ENCODE measurements at places on chromosomes 6 and 20.

DNA sequence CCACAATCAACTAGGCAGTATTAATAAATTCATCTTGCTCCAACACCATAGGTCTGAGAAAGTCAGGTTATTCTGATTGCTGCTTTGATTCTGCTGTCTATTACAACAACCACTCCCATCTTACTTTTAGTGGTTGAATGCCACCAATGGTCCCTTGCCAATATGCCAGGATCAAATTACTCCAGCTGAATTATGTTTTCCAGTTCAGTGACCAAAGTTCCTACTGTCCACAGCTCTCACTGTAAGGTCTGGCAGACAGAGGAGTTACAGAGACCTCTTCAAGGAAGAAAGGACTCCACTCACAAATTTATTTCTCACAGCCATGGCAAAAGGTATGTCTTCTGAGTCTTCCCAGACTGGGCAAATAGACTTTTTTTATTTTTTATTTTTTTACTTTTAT lies 557.0 kb downstream of the HAO1 start:
- no peak for DNase-seq

DNA sequence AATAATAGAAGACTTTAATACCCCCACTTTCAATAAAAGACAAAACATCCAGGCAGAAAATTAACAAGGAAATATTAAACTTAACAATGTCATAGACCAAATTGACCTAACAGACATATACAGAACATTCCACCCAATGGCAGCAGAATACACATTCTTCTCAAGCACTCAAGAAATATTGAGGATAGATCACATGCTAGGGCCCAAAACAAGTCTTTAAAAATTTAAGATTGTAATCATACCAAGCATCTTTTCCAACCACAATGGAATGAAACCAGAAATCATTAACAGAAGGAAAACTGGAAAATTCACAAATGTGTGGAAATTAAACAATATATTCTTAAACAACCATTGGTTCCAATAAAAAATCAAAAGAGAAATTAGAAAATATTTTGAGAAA lies 161.0 kb downstream of the COL12A1 start:
- DNase-seq = no peak

- no peak for DNase-seq
Observed at GRCh38 chr6:39386487-39386886, 64.0 kb upstream of the KCNK16 start.

DNA sequence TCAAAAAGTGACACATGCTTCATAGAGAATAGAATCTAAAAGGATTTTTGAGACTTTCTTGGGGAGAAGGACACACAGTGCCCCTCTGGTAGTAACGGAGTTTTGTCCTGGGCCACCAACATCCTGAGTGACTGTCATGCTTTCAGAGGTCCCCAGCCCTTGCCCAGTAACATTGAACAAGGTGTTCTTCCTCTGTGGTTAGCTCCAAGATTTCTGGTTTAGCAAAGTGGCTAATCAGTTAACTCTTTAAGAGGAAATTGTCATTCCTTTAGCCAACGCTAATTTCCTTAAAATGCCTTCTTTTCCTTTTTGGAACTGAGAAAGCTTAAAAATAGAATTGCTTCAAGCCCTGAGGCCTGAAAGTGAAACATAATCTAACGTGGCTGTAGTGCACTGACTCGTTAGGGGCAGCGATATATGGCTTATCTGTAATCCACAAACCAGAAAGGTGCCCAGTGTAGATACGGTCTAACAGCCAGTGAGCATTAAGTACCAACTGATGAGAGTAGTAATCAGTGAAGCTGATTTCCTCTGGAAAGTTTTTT lies 7.8 kb downstream of the E2F3 start:
- DNase-seq = peak; percentile 30

DNA sequence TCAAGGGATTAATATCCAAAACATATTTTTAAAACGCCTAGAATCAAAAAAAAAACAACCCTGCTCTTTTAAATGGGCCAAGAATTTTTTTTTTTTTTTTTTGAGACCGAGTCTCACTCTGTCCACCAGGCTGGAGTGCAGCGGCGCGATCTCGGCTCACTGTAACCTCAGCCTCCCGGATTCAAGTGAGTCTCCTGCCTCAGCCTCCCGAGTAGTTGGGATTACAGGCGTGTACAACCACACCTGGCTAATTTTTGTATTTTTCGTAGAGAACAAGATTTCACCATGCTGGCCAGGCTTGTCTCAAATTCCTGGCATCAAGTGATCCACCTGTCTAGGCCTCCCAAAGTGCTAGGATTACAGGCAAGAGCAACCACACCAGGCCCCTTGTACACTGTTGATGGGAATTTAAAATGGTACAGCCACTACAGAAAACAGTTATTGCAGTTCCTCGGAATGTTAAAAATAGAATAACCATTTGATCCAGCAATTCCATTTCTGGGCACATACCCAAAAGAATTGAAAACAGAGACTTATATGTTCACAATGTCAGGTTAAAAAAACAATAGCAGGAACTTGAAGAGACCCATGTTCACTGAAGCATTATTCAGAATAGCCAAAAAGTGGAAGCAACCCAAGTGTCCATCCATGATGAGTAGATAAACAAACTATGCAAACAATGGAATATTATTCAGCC lies 3.1 kb upstream of the MYL9 start:
- no peak for DNase-seq

DNA sequence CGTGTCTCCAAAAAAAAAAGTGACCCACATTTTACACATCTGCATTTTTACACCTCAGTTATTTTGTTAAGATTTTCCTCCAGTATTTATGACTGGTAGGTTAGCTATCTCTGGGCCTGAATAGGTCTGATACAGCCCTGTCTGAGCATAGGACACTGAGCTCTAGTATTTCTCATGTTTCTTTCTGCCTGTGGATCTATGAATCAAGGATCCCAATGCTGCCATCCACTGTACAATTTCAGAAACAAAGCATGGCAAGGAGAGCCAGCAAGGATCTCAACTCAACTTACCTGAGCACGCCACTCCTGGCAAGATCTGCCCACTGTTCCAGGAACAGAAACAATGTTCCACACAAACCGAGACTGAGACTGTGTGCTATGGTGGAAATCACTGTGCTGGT lies 36.4 kb upstream of the ENPP5 start:
- DNase-seq = no peak

- no peak for DNase-seq
Observed at GRCh38 chr6:149988550-149989346, 25.0 kb downstream of the ULBP1 start.

DNA sequence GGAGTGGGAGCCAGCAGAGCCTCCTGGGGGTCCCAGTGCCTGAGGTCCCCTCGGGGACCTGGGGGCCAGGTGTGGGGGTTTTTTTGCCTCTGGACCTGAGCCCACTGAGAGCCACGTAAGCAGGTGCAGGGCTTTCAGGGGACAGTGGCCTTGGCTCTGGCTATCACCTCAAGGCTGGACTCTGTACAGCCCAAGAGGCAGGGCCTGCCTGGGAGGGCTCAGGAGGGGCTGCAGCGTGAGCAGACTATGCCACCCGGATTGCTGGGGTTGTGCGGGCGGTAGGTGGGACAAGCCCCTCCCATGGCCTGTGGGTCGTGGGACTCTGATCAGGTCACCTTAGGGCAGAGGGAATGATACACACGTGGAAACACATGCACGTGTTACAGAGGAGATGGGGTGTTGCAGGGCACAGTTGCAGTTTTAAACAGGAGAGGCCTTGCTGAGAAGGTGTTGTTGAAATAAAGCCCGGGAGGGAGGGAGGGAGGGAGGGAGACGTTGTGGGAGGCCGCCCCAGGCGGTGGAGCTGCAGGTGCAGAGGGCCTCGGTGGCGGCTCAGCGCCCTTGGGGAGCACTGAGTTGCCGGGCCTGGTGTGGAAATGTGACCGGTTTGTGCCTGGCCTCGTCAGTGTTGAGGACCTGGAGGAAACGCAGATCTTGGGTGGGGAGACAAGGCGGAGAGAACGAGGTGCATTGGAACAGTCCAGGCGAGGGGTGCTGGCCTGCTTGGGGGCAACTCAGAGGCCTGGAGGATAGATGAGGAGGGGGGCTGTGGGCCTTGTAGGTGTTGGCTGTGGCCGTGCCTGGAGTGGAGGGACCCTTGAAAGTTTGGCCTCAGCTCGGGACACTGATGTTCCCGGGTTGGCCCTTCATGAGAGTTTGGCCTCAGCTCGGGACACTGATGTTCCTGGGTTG lies 2.3 kb downstream of the TCEA2 start:
- DNase-seq = no peak

DNA sequence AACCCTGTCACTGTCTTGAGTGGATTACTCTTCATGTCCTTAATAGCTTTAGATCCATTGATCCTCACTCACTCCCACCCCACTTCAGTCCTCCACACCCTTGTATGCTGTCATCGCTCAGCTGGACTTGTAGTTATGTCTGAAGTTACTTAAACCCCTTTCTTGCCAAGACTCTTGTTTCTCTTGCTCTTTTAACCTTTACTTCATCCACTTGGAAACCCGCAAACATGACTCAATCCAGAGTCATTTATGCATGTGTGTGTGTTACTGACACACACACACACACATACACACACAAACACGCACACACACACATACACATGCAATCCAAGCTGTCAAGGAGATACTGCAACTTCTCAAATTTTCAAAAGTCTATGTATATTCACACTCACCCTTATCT lies 341.8 kb downstream of the SYNE1 start:
- no peak for DNase-seq

- DNase-seq = peak; percentile 85
Observed at GRCh38 chr6:422433-423054, 31.0 kb downstream of the IRF4 start.

GRCh38 chr6:112231594-112232060 lies 22.7 kb downstream of the LAMA4 start:
- no peak for DNase-seq

DNA sequence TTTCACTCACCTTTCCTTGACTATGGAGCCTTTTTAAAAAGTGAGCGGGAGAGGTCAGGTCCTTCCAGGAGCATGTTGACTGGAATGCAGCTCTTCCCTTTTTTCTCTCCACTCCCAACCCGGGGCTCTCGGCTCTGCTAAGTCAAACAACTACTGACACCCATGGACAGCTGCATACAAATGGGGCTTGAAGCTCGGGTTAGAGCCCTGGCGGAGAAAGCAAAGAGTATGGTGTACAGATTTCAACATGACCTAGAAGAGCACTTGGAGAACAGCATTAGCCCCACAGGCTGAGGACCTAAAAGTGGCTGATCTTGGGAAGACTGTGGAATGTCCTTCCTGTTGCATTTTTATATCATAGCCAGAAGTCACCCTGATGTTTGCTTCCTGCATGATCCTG lies 162.0 kb upstream of the STMND1 start:
- DNase-seq = no peak

DNA sequence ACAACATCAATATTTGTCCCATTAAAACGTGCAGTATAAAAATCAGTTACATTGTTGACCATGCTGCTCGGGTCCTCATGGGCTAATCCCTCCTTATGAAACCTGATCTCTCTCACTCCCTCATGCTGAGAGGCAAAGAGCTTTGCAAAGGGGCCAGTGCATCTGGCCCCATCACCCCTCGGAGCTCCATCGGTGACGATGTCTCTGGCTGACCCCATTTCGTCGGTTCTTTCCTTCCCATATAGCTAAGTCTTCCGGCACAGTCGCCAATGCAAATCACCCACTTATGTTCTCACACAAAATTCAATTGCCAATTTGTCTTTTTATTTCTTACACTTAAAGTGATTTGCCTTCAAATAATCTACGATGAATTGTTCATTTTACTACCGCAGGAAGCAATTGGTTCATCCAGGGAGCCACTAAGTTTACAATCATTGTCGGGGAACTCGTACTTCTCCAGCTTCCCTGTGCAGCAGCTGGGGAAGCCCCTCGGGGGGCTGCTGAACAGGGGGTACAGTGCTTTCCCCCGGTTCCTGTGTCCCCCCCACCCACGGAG lies 199.8 kb upstream of the CDH4 start:
- DNase-seq = no peak

- DNase-seq = no peak
Observed at GRCh38 chr6:166387642-166388289, 5.0 kb upstream of the MPC1 start.

DNA sequence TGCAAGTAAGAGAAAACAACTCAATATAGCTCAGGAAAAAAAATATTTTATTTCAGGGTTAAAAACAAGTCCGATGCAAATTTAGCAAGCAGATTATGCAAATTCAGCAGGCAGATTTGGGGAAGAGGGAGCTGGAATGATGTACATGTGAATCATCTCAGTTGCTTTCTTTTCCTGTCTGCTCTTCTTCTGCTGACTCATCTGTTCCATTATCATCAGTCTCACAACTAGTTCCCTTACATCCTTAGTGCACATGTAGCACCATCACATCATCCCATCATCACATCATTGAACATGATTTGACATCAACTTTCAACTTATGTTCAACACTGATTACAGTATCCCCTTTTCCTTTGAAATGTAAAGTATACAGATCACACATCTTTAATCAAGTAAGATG lies 11.5 kb upstream of the DEFB113 start:
- peak; percentile 53 for DNase-seq

DNA sequence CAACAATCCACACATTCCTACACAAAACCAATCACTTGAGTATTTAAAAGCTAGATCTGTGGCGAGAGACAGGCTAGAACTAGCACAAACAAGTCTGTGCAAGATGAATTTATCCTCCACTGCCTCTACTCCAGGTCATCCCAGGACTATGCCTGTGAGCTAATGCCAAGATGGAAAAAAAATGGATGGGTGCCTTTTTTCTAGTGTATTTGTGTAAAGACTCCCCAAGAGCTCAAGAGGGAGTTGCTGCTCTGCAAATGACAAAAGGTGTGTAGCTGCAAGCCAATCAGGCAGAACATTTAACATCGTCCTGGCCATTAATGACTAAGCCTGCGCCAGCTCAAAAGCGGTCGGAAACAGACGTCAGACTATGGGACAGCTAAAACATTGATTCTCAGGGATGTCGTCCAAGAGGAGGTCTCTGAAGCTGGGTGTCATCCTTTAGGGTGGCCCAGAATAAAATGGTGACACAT lies 21.9 kb downstream of the ATXN1 start:
- DNase-seq = no peak

GRCh38 chr20:14384416-14385175 lies 47.2 kb upstream of the FLRT3 start:
- no peak for DNase-seq

GRCh38 chr6:18527836-18528743 lies 140.9 kb downstream of the RNF144B start:
- DNase-seq = peak; percentile 47

- DNase-seq = no peak
Observed at GRCh38 chr6:43679057-43679456, 8.5 kb downstream of the MRPS18A start.

DNA sequence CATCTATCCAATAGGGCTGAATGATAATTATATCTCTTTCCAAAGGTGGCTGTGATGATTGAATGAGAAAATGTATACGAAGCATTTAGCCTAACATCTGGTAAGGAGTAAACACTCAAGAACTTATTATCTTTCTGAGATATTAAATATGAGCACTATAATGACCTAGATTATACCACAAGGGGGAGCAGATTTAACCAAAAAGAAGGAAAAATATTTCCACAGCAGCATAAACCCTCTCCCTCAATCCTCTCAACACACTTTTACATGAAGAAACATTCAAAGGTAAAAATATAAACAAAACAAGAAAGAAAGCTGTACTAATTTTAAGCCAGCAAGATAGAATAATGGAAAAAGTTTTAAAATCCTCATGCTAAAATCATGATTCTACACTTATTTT lies 68.4 kb downstream of the SHPRH start:
- DNase-seq = no peak
